ENCODE measurements at places on chromosomes 6 and 20.

DNA sequence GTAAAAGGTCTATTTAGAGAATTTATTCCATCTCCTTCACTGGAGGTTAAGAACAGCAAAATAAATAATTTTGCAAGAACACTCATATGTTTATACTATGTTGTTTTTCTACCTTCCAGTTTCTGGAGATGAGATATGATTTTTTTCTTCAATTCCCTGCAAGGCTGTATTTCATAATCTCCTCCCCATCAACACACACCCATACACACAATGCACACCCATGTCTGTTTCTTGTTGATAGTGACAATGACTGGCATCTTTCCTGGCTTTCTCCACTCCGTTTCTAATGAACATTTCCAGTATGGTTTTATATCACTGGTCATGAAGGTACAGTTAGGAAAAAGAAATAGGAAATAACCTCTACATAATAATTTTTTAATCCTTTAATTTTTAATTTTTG lies 202.1 kb downstream of the ARHGAP18 start:
- no peak for DNase-seq

DNA sequence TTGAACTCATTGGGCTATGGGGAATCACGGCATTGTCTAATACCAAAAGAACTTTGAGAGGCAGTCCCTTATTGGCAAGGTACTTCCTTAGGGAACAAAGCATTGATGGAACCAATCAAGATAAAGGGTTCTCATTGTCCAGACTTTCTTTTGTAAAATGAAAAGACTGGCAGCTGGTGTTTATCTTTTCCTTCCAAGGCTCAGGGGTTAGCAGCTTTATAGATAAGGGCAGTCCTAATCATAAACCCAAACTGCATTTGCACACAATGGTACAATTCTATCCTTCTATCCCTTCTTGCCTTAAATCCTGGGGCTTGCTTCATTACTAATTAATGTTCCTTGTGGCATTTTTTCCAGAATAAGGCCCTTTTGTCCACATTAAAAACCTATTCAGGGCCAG lies 28.6 kb downstream of the CDK19 start:
- DNase-seq = no peak

- no peak for DNase-seq
These were observed 10.1 kb downstream of the RFX6 start for GRCh38 chr6:116887168-116887567.

GRCh38 chr6:167560673-167561569 lies 236.0 kb downstream of the TTLL2 start:
- DNase-seq = no peak

DNA sequence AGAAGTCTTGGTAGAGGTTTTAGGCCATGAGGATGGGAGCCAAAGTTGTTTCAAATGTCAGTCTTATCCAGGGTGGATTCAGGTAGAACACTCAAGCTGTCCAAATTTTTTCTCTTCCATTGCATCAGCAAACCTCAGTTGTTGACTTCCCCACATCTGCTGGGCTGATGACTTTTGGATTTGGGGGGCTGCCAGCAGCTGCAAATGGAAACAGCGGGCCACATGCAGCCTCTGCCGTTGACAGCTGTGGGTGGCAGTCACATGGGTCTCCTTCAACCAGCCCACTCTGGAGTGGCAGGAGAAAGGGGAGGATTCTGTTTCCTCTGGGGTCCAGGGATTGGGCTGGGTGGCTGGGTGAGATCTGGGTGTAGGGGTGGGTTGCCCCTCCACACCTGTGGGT lies 5.8 kb upstream of the MLN start:
- DNase-seq = no peak

DNA sequence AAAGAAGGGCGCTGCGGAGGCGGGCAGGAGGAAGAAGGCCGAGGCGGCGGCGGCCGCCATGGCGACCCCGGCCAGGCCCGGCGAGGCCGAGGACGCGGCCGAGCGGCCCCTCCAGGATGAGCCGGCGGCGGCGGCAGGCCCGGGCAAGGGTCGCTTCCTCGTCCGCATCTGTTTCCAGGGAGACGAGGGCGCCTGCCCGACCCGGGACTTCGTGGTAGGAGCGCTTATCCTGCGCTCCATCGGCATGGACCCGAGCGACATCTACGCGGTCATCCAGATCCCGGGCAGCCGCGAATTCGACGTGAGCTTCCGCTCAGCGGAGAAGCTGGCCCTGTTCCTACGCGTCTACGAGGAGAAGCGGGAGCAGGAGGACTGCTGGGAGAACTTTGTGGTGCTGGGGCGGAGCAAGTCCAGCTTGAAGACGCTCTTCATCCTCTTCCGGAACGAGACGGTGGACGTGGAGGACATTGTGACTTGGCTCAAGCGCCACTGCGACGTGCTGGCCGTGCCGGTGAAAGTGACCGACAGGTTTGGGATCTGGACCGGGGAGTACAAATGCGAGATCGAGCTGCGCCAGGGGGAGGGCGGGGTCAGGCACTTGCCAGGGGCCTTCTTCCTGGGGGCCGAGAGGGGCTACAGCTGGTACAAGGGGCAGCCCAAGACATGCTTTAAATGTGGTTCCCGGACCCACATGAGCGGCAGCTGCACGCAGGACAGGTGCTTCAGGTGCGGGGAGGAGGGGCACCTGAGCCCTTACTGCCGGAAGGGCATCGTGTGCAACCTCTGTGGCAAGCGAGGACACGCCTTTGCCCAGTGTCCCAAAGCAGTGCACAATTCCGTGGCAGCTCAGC lies 780 bp downstream of the ZCCHC3 start:
- peak; percentile 74 for DNase-seq

DNA sequence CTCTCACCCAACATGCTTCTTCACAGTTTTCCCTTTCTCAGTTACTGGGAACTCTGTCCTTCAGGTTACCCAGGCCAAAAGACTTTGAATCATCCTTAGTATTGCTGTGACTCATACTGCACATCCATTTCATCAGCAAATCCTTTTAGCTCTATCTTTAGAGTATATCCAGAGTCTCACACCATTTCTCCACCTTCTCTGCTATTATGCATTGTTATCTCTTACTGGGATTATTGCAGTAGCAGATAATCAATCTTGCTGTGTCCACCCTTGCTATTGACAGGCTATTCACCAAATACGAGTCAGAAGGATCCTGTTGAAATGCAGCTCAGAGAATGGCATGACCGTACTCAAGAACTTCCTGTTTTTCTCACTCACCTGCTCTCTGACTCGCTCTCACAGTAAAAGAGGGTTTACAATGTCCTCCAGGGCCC lies 57.3 kb downstream of the BCKDHB start:
- peak; percentile 87 for DNase-seq

DNA sequence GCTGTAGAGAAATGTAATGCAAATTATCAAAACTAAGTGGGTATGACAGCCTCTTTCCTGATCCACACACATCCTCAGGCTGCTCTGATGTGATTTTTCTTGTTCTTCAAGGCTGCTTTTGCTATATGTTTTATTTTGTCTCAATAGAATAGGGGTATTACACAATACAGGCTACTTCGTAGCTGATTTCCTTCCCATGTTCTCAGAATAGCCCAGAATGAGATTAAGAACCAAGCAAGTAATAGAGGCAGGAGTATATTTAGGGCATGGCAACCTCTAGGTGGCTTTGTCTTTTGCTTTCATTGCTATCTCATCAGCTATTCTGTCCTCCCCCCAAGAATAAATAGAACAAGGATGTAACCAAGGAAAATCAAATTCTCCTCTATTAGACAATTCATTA lies 241.8 kb downstream of the ALDH8A1 start:
- no peak for DNase-seq

- DNase-seq = peak; percentile 34
These were observed 45.2 kb downstream of the RANBP9 start for GRCh38 chr6:13666194-13667105.

DNA sequence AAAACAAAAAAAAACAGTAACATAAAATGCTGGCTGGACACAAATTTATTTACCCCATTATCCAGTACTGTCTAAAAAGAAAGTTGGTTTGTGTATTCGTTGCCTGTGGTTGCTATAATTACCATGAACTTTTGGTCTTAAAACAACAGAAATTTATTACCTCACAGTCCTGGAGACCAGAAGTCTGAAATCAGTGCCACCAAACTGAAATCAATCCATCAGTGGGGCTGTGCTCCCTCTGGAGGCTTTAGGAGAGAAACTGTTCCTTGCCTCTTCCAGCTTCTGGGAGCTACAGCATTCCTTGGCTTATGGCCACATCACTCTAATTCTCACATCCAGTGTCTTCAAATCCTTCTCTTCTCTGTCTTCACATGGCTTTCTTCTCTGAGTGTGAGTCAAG lies 79.4 kb downstream of the SNX5 start:
- DNase-seq = peak; percentile 73

DNA sequence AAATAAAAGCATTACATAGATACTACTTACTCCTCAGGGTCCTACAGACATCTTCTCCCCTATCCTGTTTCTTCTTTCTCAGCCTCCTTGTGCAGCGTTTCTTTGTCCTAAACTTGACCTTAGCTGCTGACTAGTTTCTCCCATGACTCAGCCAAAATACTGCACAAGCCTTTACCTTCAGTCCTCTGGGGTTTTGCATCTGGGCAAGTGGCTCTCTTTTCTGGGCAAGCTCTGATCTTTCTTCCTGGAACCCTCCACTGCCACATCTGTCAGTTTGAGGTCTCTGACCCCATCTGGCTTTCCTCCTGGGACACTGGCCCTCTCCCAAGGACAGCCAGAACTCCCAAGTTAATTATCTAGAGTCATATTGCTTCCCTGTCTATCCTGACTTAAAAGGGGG lies 838.4 kb downstream of the DHX35 start:
- peak; percentile 91 for DNase-seq

- no peak for DNase-seq
These were observed 53.6 kb downstream of the SNX5 start for GRCh38 chr20:17914957-17915356.

- peak; percentile 86 for DNase-seq
These were observed at the start of gene KIAA0408 for GRCh38 chr6:127459231-127459641. KIAA0408 (minus strand) TSS chr6:127459389; CDS start chr6:127453981, 5,408 bp downstream.

- peak; percentile 38 for DNase-seq
These were observed 119.4 kb upstream of the LY86 start for GRCh38 chr6:6469074-6469473.

GRCh38 chr20:50655311-50655880 lies 35.9 kb downstream of the RIPOR3 start:
- DNase-seq = peak; percentile 92

- DNase-seq = peak; percentile 84
These were observed 121.8 kb downstream of the SASH1 start for GRCh38 chr6:148464319-148465010.

- DNase-seq = no peak
These were observed 326.7 kb upstream of the MAN1A1 start for GRCh38 chr6:119676230-119676629.

GRCh38 chr20:31661625-31662371 lies 24.1 kb downstream of the COX4I2 start:
- peak; percentile 63 for DNase-seq

GRCh38 chr6:28867086-28867409 lies 56.7 kb downstream of the TRIM27 start:
- DNase-seq = peak; percentile 13

DNA sequence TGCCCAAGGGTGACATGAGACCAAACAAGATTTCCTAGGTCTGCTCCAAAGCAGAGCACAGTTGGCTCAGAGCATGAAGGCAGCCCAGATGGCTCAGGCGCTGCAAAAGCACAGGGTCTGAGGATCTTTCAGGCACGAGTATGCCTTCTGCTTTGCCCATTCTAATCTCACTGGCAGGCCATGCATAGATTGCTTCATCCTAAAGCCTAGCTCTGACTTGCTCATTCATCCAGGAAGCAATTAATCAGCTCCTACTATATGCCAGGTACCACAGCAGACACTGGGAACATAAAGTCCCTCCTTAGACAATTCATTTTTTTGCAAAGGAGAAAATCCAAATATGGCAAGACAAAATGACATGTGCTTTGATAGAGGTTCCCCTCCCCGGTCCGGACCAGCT lies 31.2 kb downstream of the GPLD1 start:
- DNase-seq = peak; percentile 45

- no peak for DNase-seq
These were observed 4.0 kb upstream of the ATXN1 start for GRCh38 chr6:16765235-16765634.

DNA sequence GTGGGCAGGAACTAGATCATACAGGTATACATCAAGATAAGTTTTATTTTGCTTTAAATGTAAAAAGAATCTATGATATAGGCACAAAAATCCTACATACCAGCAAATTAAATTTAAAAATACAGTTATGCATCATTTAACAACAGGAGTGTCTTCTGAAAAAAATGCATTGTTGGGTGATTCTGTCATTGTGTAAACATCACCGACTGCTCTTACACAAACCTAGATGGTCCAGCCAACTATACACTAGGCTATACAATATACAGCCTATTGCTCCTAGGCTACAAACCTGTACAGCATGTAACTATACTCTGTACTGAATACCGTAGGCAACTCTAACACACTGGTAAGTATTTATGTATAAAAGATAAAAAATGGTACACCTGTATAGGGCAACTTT lies 139.4 kb downstream of the RNGTT start:
- peak; percentile 57 for DNase-seq

GRCh38 chr6:166636934-166637333 lies 9.9 kb upstream of the RPS6KA2 start:
- DNase-seq = no peak

DNA sequence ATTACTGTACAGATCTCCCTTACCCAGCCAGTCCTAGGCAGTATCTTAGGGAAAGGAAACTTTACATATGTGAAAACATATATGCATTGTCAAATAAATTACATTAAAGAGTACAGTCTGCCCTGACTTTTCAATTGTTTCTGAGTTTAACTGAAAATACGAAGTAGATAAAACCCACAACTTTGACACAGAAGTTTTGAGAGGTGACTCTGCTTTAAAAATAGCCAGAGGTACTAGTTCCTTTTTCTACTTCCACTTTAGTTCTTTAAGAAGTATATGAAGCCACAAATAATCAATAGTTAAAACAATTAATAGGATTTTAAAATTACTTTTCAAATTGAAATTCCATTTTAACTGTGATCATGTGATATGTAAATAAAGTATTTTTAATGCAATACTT lies 62.9 kb downstream of the BMP5 start:
- no peak for DNase-seq

- no peak for DNase-seq
These were observed 2.5 kb downstream of the PERP start for GRCh38 chr6:138104618-138105213.

DNA sequence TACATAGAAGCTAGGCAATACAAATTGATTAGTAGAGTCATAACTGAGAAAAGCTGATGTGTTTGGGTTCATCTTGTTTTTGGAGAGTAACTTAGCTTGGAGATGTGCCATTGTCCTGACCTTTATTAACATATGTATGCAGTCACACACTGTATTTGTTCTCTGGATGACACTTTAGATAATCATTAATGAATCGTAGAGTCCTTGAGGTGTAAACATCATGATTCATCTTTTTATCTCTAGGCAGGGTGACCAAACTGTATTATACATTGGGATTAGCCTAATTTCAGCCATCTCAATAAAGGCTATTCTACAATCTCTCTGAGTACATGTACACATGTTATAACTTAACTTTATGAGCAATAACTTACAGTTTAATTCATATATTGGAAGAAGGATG lies 3.6 kb upstream of the MTCL3 start:
- DNase-seq = no peak

- DNase-seq = peak; percentile 61
These were observed 242.1 kb downstream of the SOD2 start for GRCh38 chr6:159450815-159451465.

GRCh38 chr20:47886454-47887041 lies 101.3 kb upstream of the SULF2 start:
- no peak for DNase-seq

GRCh38 chr6:167789358-167789757 lies 37.4 kb upstream of the AFDN start:
- DNase-seq = no peak

- peak; percentile 55 for DNase-seq
These were observed 47.6 kb downstream of the ALDH8A1 start for GRCh38 chr6:134902074-134902861.

- peak; percentile 15 for DNase-seq
These were observed 152.9 kb downstream of the SIM1 start for GRCh38 chr6:100311707-100312251.

GRCh38 chr6:168903613-168904345 lies 349.9 kb downstream of the THBS2 start:
- no peak for DNase-seq
